ENCODE measurements at places on chromosomes 12 and 14.

GRCh38 chr14:63551332-63551731 lies 8.2 kb upstream of the PPP2R5E start:
- no peak overlapping the region for H3K27ac ChIP-seq
- peaks cover 6% of the 10 kb centered on the region for H3K4me1 ChIP-seq
- H3K27me3 ChIP-seq = no peaks in the 10 kb centered on the region
- H3K4me3 ChIP-seq = no peak overlapping the region
- H3K36me3 ChIP-seq = no peaks in the 10 kb centered on the region

- peaks cover 9% of the 10 kb centered on the region for H3K4me1 ChIP-seq
- DNase-seq = no peak
- no peaks in the 10 kb centered on the region for H3K36me3 ChIP-seq
Observed at GRCh38 chr12:91098461-91098860, 12.8 kb downstream of the LUM start.

DNA sequence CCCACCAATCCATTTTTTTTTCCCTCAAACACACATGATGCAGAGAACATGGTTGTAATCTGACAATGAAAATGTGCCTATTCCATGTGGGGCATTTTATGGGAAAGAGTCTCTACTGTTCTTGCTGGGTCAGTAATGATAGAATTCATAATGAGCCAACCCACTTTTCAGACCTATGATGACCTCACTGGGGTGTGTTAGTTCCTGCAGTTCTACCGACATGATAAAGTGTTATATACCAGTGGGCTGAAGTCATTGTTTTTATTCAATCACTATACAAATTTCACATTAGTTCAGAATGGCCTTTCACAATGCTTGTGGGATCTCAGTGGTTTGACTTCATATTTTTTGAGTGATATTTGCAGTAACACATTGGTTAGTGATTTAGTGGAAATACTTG lies 47.5 kb downstream of the PPFIBP1 start:
- peaks cover 43% of the 10 kb centered on the region for H3K4me1 ChIP-seq
- H3K4me3 ChIP-seq = no peak overlapping the region
- H3K36me3 ChIP-seq = no peaks in the 10 kb centered on the region
- H3K27ac ChIP-seq = peak overlapping the region; percentile 74

GRCh38 chr12:92462049-92462448 lies 240.7 kb upstream of the PLEKHG7 start:
- H3K27me3 ChIP-seq = no peaks in the 10 kb centered on the region
- no peak overlapping the region for H3K27ac ChIP-seq
- H3K4me1 ChIP-seq = no peaks in the 10 kb centered on the region
- H3K36me3 ChIP-seq = no peaks in the 10 kb centered on the region

- H3K27me3 ChIP-seq = no peaks in the 10 kb centered on the region
- H3K4me1 ChIP-seq = no peaks in the 10 kb centered on the region
- no peak for DNase-seq
- no peaks in the 10 kb centered on the region for H3K36me3 ChIP-seq
Observed at GRCh38 chr12:38823738-38824137, 81.7 kb downstream of the CPNE8 start.

DNA sequence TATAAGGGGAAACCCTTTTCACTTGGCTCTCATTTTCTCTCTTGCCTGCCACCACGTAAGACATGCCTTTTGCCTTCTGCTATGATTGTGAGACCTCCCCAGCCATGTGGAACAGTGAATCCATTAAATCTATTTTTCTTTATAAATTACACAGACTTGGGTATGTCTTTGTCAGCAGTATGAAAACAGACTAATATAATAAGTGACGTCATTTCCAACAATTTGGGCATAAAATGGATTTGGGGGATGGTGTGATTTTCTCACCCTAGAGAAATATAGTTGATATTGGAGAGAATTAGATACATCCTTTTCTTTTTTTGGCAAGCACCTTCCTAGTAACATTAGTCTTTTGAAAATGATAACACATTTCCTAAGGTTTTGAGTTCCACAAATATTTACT lies 490.5 kb downstream of the TMEM132D start:
- no peak for DNase-seq
- H3K27me3 ChIP-seq = no peaks in the 10 kb centered on the region
- no peaks in the 10 kb centered on the region for H3K36me3 ChIP-seq
- no peak overlapping the region for H3K27ac ChIP-seq

DNA sequence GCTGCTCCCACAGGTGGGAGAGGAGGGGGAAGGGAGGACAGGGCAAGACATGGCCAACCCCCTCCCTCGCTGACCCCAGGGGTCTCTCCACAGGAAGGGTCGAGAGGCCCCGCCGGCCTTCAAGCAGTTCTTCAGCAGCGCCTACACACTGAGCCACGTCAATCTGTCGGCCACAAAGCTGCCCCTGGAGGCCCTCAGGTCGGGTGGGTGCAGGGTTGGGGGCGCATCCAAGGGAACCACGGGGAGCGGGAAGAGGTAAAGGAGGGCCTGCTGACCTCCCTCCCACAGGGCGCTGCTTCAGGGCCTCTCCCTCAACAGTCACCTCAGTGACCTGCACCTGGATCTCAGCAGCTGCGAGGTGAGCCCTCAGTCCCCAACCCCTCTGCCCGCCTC lies 6.1 kb downstream of the CARMIL3 start:
- H3K27ac ChIP-seq = no peak overlapping the region
- H3K27me3 ChIP-seq = no peaks in the 10 kb centered on the region
- H3K4me1 ChIP-seq = no peaks in the 10 kb centered on the region
- DNase-seq = peak; percentile 60
- no peaks in the 10 kb centered on the region for H3K36me3 ChIP-seq

DNA sequence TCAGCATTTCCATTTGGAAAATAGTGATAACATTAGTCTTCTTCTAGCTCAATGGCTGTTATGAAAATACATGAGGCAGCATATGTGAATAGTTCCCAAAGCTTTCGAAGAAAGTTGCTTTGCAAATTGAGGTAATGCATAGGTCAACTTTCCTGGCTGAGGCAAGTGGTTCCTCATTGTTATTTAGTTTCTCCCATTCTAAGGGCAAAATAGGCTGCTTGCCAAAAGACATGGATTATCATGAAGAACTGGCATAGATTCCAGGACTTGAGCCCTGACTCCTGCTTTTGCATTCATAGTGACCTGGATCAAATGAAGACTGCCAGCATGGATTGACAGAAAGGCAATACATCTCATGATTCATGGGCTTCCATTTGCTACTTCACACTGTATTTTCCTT lies 35.7 kb downstream of the LRFN5 start:
- H3K4me1 ChIP-seq = no peaks in the 10 kb centered on the region
- DNase-seq = no peak
- no peaks in the 10 kb centered on the region for H3K36me3 ChIP-seq
- peaks cover 10% of the 10 kb centered on the region for H3K27me3 ChIP-seq
- no peak overlapping the region for H3K27ac ChIP-seq

- H3K4me3 ChIP-seq = no peak overlapping the region
- H3K27ac ChIP-seq = no peak overlapping the region
- peaks cover 12% of the 10 kb centered on the region for H3K4me1 ChIP-seq
Observed at GRCh38 chr14:63717702-63718101, 10.2 kb downstream of the SGPP1 start.

- H3K4me1 ChIP-seq = peaks cover 19% of the 10 kb centered on the region
- peaks cover 4% of the 10 kb centered on the region for H3K36me3 ChIP-seq
- DNase-seq = no peak
- H3K27me3 ChIP-seq = no peaks in the 10 kb centered on the region
- no peak overlapping the region for H3K27ac ChIP-seq
- H3K4me3 ChIP-seq = no peak overlapping the region
Observed at GRCh38 chr12:50635364-50635763, 128.5 kb upstream of the ATF1 start.

DNA sequence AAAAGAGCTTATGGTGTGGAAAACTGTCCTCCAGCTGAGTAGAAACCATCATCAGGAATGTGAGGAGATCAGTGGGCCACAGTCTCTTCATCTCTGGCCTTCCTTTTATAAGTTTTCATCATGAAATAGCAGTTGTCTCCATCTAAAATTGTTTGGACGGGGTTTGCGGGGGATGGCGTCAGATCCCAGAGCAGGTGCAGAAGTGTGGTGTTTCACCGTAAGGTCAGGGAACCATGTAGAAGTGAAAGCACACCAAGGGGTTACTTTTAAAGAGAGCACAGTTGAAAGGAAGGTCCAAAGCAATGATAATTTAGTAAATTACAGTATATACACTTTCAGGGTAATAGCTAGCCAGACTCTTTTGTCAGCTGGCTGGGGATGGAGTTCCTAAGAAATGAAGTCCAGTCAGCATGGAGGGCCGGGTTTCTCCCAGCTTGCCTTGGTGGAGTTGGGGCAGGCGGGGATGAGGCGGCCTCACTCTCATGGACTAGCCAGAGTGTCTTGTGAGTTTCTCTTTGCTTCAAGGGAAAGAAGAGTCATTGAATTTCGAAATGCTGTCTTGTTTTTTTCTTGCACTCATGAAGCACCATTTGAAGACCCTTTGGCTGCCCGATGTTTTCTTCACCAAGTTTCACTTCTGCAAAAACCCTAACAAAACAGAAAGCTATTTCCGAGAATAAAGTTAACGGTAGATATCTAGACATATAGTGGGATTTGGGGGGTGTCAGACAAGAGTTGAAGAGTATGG lies 100.6 kb downstream of the ETV6 start:
- no peak for DNase-seq
- no peak overlapping the region for H3K27ac ChIP-seq
- H3K36me3 ChIP-seq = no peaks in the 10 kb centered on the region
- no peaks in the 10 kb centered on the region for H3K27me3 ChIP-seq

DNA sequence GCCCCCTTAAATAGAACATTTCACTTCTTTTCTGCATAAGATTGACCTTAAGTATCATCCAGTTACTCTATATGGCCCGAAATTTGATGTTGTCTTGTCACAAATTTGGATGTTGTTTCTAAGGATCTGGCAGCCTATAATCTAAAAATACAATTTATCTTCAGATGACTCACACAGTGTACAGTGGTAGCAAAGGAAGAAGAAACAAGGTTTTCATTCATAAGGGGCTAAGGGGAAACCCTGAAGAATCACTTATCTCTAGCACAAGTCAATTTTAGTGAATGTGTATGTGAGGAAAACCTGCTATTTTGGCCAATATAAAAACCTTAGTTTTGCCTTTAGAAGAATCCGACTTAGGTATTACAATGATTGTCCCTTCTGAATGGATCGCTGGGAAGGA lies 606.3 kb upstream of the LRFN5 start:
- H3K27ac ChIP-seq = no peak overlapping the region
- H3K27me3 ChIP-seq = peaks cover 14% of the 10 kb centered on the region
- no peak for DNase-seq
- no peaks in the 10 kb centered on the region for H3K36me3 ChIP-seq
- no peaks in the 10 kb centered on the region for H3K4me1 ChIP-seq

- H3K27me3 ChIP-seq = no peaks in the 10 kb centered on the region
- no peak overlapping the region for H3K4me3 ChIP-seq
- DNase-seq = no peak
- peaks cover 5% of the 10 kb centered on the region for H3K4me1 ChIP-seq
Observed at GRCh38 chr12:91813701-91814100, 331.9 kb downstream of the BTG1 start.

DNA sequence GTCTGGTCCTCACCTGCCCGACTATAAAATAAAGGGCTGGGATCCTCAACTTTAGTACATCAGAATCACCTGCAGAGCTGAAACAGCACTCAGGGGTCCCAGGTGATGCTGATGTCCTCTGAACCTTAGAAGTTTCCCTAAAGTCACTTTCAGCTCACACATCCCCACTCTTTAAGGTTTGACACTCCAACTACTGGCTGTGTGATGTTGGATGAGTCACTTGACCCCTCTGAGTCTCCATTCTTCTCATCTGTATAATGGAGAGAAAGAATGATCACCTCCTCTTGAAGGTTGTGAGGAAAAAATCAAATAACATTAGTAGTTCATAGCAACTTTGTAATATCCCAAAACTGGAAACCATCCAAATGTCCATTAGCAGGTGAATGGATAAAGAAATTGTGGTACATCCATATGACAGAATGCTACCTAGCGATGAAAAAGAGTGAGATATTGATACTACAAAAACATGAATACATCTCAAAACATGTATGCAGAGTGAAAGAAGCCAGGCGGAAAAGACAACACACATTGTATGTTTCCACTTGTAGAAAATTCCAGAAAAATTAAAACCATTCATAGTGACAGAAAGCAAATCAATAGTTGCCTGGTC lies 13.3 kb downstream of the TMEM119 start:
- no peak overlapping the region for H3K4me3 ChIP-seq
- no peak for DNase-seq
- no peaks in the 10 kb centered on the region for H3K27me3 ChIP-seq
- no peak overlapping the region for H3K27ac ChIP-seq
- no peaks in the 10 kb centered on the region for H3K4me1 ChIP-seq

- no peaks in the 10 kb centered on the region for H3K36me3 ChIP-seq
- H3K27ac ChIP-seq = no peak overlapping the region
- H3K27me3 ChIP-seq = no peaks in the 10 kb centered on the region
- H3K4me3 ChIP-seq = no peak overlapping the region
Observed at GRCh38 chr12:105803292-105803691, 335.5 kb downstream of the NUAK1 start.

GRCh38 chr12:66379616-66380015 lies 77.3 kb downstream of the HELB start:
- H3K27ac ChIP-seq = no peak overlapping the region
- H3K36me3 ChIP-seq = no peaks in the 10 kb centered on the region
- H3K27me3 ChIP-seq = no peaks in the 10 kb centered on the region

- H3K27me3 ChIP-seq = peaks cover 29% of the 10 kb centered on the region
- no peak overlapping the region for H3K4me3 ChIP-seq
- no peak overlapping the region for H3K27ac ChIP-seq
- no peaks in the 10 kb centered on the region for H3K4me1 ChIP-seq
- H3K36me3 ChIP-seq = no peaks in the 10 kb centered on the region
Observed at GRCh38 chr12:116693286-116694227, 44.3 kb downstream of the SPRING1 start.

DNA sequence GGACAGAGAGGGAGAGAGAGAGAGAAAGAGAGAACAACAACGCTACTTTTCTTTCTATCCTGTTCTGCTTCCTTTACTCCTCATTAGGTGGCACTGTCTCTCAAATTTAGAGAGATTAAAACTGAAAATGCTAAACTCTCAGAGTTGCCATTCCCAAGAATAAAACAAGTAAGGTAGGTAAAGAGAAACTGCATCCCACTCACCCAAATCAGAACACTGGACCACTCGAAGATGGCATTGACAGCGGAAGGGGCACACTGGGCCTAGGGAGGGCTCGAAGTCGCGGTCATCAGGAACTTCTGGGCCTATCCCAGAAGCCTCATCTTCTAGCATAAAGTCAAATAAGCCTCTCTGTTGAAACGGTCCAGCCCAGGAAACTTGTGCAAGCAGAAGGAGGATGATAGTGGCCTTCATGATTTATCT lies 4.5 kb downstream of the DCN start:
- DNase-seq = no peak
- H3K36me3 ChIP-seq = no peaks in the 10 kb centered on the region
- no peak overlapping the region for H3K4me3 ChIP-seq
- H3K27ac ChIP-seq = no peak overlapping the region

DNA sequence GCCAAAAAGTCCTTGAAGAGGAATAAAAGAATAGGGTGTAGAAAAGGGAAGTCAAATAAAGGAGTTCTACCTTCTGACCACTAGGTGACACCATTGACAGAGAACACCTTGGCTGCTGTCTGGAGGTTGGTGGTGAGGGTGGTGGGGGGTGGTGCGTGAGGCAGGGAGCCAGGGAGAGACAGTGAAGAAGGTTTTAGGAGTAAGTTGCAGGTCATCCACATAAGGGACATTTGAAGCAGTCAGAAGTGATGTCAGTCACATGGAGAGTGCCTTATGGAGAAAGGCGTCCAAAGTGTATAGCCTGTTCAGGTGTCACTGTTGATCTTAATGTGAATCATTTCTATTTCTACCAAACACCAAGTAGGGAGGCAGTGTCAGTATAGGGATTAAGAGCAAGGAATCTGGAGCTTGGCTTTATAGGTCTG lies 279.3 kb upstream of the DDHD1 start:
- H3K27ac ChIP-seq = no peak overlapping the region
- no peak overlapping the region for H3K4me3 ChIP-seq
- H3K27me3 ChIP-seq = no peaks in the 10 kb centered on the region
- H3K4me1 ChIP-seq = no peaks in the 10 kb centered on the region
